NCI-H2081 (cell line): ENCODE measurements at places on chromosomes 1 and 21.
A peak's percentile ranks its signal among the peaks of the same experiment; 100 is the strongest.

DNA sequence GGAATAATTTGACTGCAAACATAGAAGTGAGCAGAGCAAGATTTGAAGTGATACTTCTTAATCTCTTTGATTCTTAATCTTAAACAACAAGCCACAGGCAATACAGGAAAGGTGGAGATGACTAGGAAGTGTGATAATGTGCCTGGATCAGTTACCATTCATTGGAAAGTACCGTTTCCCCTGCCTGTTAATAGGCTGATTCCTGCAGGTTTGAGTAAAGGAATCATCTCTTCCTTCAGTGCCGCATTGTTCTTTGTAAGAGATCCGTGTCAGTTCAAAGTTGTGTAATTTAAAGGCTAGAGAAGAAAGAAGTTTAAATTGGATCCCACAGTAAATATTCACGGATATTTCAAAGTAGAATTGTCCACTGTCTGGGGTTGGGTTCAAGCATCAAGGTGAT is 43.5 kb upstream of the BCL10 start:
- DNase-seq, result no peak

DNA sequence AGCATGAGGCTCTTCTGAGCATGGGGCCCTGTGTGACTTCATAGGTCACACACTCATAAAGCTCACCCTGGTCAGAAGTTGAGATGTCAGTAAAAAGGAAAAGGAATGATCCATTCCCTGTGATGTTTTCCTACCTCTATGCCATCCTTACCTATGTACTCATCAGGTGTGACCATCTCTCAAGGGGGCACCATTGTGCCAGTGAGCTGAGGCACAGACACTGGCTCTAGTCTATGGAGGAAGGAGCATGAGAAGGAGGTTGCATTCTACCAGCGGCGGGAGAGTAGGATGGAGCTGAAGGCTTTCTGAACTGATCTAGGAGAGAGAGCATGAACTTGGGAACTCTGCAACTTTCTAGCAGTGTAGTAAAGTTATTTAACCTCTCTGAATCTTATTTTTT is 65.8 kb upstream of the RGL1 start:
- DNase-seq, result no peak

DNA sequence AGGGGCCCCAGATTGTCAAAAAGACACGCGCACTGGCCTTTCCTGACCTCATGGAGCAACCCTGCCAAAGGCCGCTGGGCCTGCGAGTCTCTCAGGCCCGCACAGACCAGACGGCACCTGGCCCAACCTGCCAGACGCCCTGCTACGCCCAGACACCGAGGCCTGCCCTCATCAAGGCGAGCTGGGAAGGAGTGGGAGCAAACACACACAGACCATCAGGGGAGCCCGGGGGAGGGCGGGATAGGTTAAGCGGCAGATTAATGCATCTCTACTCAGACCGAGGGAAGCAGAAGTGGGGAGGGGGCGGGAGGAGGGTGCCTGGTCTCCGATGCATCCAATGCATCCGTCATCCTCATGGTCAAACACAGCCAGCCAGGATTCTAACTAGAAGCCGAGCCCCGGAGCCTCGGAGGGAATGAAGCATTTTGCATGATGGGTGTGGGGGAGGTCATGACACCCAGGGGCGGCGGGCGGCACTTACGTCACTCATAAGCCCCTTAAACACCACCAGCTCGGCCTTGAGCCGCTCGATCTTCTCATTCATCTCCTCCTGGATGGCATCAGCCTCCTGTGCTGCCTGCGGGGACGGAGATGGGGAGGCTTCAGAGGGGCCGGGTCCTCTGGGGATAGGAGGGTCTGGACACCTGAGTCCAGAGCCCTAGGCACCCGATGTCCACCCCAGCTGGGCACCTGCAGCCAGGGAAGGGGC is 17.0 kb upstream of the ALDH4A1 start:
- no peak for DNase-seq

DNA sequence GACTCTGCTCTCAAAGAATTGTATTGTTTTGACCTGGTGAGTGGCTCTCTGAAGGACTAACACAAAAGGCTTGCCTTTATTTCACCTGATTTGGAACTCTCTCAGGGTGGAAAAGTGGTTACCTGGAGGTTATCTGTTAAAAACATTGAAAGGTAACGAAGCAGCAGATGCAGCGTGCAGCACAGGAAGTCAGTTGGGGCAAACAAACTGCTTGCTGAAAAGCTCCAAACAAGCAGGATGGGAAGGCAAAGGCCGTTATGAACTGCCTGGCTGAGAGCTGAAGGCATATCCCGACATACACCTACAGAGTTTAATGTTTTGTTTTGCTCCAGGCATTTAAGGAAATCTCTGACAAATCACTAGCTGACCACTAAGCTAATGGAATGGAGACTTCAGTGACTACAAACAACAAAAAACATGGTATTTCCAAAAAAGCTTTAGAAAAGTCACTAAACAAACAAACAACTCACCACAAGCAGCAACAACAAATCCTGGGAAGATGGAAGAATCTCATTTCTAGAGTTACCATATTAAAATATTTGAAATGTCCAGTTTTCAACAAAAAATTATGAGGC is 44.3 kb upstream of the BATF3 start:
- peak; percentile 30 for DNase-seq

- DNase-seq, result no peak
These were observed 91.4 kb downstream of the OBSCN start for GRCh38 chr1:228299211-228299610.

GRCh38 chr21:28068455-28069358 is 924.0 kb downstream of the LTN1 start:
- DNase-seq, result no peak

DNA sequence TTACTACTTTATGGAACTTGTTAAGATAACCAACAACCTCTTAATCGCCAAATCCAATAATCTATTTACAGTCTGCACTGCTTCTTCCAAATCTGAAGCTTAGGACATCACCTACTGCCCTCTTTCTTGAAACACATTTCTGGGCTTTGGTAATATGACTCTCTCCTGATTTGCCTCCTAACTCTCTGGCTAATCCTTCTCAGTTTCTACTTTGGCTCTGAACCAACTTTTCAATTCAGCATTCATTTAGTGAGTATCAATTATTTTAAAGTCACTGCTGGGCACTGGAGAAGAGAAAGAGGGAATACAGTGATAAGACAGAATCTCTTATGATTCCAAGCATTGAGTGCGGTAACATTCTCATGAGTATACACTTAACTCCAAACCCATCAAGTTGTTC is 275.0 kb downstream of the AKT3 start:
- DNase-seq, result no peak

DNA sequence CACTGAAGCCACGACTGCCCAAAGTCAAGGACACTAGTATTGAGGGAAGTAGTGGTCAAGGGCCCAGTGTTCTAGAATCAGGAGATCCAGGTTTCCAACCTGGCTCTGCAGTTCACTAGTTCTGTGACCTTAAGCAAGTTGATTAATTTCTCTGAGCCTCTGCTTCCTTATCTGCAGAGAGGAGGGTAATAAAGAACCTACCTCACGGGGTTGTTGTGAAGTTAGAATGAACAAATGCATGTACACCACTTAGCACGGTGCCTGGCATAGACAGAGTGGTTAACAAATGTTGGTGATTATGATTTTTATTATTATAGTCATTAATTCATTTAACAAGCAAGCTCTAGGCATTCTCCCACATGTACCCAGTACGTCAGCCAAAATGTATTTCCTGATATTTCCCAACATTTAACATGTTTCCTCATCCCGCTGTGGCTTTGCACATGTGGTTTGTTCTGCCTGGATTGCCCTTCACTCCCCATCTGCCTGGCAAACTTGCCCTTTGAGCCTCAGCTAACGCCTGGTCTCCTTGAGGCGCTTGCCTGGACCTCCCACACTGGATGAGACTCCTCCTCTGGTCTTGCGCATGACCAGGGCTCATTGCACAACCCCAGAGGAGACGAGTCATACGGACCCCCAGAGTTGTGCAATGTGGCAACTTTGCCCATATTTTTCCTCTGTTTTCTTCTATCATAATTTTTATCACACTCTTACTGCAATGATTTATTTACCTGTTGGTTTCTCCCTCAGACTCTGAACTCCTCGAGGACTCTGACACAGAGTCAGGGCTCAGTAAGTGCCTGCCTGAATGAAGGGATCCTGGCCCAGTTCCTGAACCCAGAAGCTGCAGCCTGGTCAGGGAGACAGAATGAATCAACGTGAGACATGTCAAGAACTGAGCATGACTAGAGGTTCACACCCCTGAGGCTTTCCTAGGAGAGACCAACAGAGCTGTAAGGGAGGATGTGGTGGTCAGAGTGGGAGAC is 20.7 kb upstream of the MFSD2A start:
- no peak for DNase-seq

GRCh38 chr21:39082656-39083376 is 100.4 kb downstream of the PSMG1 start:
- peak; percentile 9 for DNase-seq

GRCh38 chr1:116226017-116226416 is 114.8 kb downstream of the MAB21L3 start:
- no peak for DNase-seq

- DNase-seq, result peak; percentile 87
These were observed 22.2 kb downstream of the KCNN3 start for GRCh38 chr1:154847891-154848290.

GRCh38 chr21:15874615-15875014 is 144.8 kb downstream of the USP25 start:
- DNase-seq, result no peak

DNA sequence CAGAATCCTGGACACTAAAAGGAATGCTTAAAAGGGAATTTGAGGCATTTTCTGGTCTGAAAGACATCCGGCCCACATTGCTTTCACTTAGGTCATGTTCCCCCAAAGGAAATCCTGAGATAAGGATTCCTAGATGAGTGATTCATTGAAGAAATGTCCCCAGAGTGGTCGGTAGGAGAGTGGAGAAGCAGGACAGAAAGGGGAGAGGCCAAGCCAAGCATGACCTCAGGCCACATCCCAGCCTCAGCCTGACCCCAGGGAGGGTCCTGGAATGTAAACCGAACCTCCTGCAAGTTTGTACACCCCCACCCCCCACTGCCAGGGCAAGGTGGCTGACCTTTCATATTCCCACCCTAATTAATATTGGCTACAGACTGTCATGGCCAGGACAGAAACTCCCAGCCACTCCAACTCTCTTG is 16.6 kb downstream of the HIVEP3 start:
- no peak for DNase-seq

DNA sequence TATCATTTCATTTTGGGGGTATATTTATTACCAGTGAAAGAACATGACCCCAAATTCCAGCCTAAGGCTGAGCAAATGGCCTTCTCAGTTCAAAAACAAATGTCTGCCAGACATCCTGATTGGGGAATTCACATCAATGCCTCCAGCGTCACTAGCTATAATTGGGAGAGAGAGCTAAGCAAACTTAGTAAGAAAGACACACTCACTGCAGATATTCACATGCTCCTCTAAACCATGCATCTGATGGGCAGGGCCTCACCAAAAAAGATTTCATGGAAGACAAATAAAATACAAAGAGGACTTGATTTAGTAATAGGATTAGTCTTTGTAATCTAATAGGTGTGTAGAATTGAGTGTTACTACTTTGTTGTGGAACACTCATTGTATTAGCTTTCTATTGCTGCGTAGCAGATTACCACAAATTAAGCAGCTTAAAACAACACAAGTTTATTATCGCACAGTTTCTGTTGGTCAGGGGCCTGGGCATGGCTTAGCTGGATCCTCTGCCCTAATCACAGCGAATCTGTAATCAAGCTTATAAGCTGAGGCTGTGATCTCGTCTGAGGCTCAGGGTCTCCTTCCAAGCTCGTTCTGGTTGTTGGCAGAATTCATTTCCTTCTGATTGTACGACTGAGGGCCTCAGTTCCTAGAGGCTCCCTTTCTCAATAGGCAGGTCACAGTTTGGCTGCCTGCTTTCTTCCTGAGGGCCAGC is 243.0 kb downstream of the PBX1 start:
- no peak for DNase-seq

DNA sequence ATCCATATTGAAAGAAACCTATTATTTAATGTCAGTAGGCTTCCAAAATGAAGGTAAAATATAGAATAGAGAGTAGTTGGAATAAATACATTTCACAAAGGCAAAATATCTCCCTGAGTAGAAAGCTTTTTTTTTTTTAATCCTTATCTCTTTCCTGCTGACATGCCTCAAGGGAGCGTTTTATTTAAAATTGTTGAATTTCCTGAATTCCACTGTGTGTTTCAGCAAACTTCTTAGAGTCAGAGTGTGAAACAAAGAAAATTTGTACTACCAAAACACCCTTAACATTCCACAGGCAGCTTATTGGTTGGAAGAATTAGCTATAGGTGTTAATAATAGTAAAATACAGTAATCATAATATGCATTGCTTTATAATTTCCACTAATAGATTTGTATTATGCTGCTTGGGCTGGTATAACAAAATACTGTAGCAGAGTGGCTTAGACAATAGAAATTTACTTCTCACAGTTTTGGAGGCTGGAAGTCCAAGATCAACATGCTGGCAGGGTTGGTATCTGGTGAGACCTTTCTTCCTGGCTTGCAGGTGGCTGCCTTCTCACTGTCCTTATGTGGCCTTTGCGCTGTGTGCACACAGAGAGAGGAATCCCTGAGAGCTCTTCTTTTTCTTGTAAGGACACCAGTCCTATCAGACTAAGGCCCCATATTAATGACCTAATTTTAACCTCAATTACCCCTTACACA is 468.4 kb upstream of the C1orf87 start:
- DNase-seq, result no peak
